ENCODE measurements at places on chromosomes 5 and 9. TPM values are rescaled to one million over a fixed set of nuclear protein-coding genes. Genes with fewer than 3 reads are reported as not detected.

- DNase-seq = no peak
These were observed 78.5 kb upstream of the PDE4D start for GRCh38 chr5:59972043-59972442.

GRCh38 chr9:134517069-134517680 lies 124.4 kb upstream of the COL5A1 start:
- no peak for DNase-seq

DNA sequence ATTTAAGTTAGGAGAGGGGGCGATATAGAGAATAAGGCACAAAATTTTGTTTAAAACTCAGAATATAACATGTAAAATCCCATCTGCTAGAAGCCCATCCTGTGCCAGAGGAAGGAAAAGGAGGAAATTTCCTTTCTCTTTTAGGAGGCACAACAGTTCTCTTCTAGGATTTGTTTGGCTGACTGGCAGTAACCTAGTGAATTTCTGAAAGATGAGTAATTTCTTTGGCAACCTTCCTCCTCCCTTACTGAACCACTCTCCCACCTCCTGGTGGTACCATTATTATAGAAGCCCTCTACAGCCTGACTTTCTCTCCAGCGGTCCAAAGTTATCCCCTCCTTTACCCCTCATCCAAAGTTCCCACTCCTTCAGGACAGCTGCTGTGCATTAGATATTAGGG lies 18.3 kb downstream of the MOCS2 start:
- DNase-seq = no peak

DNA sequence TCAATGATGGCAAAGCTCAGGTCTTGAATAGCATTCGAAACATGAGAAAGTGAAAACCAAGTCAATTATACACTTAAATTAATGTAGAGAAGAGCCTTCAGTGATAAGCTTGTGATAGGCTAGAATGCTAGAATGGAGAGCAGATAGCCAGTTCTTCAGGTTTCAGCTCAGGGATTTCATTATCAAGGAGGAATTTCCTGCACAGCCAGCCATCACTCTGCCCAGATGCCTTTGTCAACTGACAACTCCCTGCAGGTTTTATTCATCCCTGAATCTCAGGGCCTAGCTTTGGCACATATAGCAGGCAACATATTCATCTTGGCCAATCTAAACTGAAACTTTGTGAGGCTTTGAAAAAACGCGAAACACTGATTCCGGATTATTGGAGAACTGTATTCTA lies 199.3 kb upstream of the CDH6 start:
- DNase-seq = no peak

GRCh38 chr5:109697339-109697738 lies 7.6 kb downstream of the MAN2A1 start:
- no peak for DNase-seq

Gene C5orf52
- total RNA-seq = not detected

Gene C9orf72
- total RNA-seq = 4.0 TPM

DNA sequence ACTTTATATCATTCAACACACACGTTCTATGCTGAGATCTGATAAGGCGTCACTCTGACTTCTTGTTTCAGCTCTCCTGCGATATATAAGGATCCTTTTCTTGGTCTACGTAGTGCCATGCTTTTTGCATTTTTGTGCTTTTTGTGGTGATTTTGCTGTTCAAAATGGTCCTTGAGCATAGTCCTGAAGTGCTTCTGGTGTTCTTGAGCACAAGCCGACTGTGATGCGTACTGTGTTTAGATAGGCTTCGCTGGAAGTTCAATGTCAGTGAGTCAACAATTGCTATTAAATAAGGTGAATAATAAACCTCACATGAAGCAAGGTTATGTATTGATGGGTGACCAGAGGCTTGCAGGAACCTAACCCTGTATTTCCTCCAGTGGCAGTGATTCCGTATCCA lies 46.8 kb downstream of the ACO1 start:
- DNase-seq = no peak

GRCh38 chr9:135415586-135415985 lies 64.0 kb upstream of the PPP1R26 start:
- no peak for DNase-seq

Measured in natural killer cell treated with Interleukin-12 subunit alpha and Interleukin-12 subunit beta and Interleukin-15 and Interleukin-18, amount 100 ng/mL, for 72 hours (primary cell).